ENCODE measurements at places on chromosomes 6 and 20.

GRCh38 chr20:30487947-30488926, 769.2 kb upstream of the DEFB115 start:
- DNase-seq: no peak

GRCh38 chr6:145609521-145609920, 125.8 kb downstream of the EPM2A start:
- DNase-seq: no peak

DNA sequence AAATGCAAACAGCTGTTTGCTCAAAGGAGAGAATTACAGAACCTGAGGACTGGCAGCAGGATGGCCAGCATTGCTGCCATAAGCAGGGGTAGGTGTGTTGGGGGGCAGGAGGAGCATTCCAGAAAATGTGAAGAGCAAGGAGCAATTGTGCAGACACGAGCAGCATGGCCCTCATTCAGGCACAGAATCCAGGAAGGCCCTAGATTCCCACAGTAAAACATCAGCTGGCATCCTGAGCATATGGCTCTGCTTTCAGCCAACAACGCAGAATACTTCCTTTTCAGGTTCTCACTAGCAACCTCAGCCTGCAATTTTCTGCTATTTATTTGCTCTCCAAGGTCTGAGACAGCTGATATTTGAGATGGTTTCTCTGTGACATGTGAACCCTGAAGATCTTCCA, 243.4 kb upstream of the POU3F2 start:
- DNase-seq: no peak

DNA sequence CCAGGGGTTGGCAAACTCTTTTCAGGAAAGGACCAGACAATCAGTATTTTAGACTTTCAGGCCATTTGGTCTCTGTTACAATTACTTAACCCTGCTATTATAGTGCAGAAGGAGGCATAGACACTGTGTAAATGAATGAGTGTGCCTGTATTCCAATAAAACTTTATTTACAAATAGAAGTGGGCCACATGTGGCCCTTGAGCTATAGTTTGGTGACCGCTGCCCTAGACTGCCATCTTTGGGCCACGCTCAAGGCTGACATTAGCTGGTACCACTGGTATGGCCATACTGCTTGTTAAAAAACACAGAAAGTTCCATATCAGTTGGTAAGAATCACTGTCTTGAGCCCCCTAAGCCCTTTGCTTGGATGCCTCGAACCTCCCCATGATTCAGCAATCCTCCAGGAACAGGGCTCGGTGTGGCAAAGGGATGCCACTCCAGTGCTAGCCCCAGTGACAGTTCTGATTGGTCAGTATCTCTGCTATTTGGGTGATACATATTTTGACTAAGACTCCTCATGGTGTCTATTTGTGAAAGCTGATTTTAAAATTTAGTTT, 23.3 kb upstream of the SNRNP48 start:
- no peak for DNase-seq

DNA sequence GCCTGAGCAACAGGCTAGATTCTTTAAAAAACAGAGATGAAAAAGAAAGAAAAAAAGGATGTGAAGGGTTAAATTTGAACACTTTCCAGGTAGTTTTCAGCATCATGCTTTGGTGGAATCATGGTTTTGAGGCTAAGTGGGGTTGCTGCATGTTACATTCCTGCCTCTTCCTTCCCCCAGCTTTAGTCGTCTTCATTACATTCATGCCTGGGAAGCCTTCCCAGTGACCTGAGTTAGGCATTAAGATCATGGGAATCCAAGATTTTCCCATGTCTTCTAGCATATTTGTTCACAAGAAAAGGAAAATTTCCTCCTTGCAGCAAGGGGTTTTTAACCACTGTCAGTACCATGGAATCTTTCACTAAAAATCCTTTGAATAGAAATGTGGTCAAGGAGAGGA, 12.0 kb downstream of the TPX2 start:
- DNase-seq: no peak

GRCh38 chr6:169971081-169971861, 219.8 kb downstream of the ERMARD start:
- no peak for DNase-seq

Measured in activated naive CD4-positive, alpha-beta T cell treated with anti-CD3 and anti-CD28 coated beads for 36 hours (primary cell).